Left lung (tissue), 14 donors: ENCODE measurements at places on chromosomes 16 and 17. TPM values are rescaled to one million over a fixed set of nuclear protein-coding genes. Genes with fewer than 3 reads are reported as not detected.

MT1E gene
- total RNA-seq = 262 TPM

TEX14 gene
- total RNA-seq = 0.47 TPM

DNA sequence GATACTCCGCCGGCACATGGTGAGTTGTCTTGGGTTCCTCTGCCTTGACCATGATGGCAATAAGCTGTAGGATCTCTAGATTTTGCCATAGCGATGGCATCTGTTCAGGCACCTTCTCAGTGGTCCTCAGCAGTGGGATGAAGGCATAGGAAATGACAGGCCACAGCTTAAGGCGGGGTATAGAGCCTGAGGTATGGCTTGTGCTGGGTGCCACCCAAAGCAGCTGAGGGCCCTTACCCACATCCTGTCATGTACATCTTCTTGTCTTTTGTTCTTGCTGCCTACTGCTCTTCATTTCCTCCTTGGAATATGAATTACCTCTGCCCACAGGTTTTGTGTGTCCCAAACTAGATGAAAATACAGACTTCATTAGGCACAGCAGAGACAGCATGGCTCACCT is 29.5 kb downstream of the KAT7 start:
- DNase-seq = no peak

KRTAP4-9 gene
- not detected for total RNA-seq

KRTAP4-4 gene
- total RNA-seq = not detected

GRCh38 chr17:79936641-79937381 is 97.6 kb upstream of the CBX4 start:
- DNase-seq = no peak

DNA sequence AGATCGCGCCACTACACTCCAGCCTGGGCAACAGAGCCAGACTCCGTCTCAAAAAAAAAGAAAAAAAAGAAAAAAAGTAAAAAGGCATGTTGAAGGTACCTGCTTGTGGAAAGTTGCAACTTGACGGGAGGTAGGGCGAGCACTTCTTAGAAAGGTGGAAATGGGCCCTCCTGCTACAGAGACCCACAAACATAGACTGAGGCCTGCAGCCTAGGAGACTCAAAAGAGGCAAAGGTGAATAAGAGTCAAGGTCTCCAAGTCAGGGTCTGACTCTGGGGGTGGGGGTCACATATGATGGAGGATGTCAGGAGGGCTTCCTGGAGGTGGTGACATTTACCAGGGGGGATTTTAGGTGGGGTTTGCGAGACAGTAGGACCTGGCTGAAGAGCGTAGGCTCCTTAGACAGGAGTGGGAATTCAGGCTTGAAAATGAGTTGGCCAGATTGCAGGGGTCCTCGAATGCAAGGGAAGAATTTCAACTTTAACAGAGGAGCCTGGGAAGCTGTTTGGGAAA is 303.0 kb downstream of the SEC14L1 start:
- no peak for DNase-seq

CDH13 gene
- total RNA-seq = 20.3 TPM

GRCh38 chr17:63786971-63787711 is 13.2 kb downstream of the DDX42 start:
- DNase-seq = no peak

DNA sequence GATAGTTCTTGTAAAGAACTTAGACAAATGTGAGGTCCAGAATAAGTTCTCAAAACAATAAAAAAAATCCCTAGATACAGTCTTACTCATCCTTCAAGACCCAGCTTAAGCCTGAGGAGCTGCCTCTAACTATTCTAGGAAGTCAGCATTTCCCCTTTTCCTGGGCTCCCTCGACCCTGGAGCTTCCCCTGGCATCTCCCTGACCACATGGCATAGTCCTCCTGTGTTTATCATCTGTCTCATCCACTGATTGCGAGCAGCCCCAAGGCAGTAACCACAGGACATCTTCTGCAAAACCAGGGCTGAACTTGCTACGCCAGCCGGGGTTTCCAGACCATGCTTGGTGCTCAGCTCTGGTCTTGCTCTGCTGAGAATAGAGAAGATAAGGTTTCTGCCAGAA is 36.7 kb upstream of the NLRP1 start:
- DNase-seq = no peak

ABCC11 gene
- total RNA-seq = not detected

- no peak for DNase-seq
Measured at GRCh38 chr17:73393962-73394361, 82.2 kb upstream of the CDC42EP4 start.
